Kidney capillary endothelial cell (primary cell): ENCODE measurements at places on chromosomes 2 and 18.

- no peak for DNase-seq
Measured at GRCh38 chr2:160984426-160985077, 175.7 kb upstream of the TANK start.

DNA sequence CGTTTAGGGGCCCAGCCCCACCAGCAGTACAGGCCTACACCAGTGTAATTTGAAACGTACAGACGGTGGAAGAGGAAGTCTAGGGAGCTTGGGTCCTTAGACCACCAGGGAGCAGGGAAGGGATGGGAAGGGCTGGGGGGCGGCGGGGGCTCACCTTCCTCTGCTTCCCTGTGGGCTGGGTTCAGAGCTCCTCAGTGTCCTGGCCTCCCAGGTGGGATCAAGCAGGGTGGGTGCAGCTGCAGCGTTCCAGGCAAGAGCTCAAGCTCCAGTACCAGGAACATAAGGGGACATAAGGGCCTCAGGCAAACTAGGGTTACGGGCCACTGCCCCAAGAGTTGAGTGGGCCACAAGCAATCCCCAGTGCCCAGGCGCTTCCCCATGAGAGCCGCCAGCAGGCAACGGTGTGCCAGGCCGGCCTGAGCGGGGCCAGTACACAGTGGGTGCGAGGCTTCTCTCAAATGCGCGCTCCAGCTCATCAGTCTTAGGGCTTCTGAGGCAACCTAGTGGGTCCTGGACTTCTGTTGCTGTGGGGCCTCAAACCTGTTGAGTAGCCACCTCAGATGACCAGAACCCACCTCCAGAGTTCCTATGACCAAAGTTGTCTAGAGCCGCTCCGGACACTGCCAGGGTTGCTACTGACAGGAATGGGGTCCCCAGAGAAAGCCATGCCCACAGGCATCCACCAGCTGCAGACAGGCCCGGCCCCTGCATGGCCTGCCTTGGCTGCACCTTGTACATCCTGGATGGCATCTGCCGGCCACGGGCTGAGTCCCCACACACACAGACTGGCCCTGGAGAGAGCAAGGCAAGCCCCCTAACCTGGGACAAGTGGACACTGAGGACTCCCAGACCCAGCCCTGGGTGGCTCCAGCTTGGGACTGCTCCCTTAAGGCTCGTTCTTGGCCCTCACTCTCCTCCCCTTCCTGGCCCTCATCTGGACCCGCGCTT is 5.2 kb downstream of the ANKRD23 start:
- DNase-seq, result no peak

DNA sequence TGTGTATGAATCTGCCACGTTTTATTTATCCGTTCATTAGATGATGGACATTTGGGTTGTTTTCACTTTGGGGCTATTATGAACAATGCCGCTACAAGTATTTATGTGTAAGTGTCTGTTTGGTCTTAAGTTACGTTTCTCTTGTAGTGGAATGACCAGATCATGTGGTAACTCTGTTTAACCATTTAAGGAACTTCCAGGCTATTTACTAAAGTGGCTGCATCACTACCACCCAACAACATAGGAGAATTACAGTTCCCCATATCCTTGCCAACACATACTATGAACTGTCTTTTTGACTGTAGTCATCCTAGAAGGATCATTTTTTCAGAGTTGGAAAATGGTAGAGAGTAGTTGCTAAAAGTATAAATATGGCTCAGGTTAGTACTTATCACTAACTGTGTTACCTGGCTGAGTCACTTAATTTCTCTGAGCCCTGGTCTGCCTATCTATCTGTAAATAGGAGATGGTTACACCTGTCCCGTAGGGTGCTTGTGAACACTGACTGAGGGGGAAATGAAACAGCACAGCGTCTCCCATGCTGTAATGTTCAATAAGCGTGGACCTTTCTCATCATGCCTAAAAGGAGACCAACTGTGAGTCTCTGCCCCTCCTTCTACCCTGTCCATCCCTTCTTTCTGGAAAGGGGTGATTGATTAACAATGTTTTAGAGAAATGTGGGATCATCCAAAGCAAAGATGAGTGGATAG is 103.1 kb downstream of the SH3RF3 start:
- DNase-seq, result no peak

DNA sequence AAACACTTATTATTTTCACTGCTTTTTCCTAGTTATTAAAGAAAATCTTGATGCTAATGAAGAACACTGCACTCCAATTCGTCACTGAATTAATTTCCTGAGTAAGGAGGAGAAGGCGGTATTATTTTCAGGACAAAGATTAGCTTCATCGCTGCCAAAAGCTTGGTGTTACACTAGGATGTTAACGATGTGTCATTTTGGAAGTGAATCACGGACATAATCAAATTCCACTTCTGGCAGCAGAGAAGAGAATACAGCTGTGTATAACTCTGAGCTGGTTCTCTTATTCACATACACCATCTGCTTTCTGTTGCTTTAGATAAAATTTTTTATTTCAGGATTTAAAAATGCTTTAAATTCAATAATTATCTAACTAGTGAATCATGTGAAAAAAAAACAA is 74.1 kb downstream of the SCG2 start:
- DNase-seq, result no peak

DNA sequence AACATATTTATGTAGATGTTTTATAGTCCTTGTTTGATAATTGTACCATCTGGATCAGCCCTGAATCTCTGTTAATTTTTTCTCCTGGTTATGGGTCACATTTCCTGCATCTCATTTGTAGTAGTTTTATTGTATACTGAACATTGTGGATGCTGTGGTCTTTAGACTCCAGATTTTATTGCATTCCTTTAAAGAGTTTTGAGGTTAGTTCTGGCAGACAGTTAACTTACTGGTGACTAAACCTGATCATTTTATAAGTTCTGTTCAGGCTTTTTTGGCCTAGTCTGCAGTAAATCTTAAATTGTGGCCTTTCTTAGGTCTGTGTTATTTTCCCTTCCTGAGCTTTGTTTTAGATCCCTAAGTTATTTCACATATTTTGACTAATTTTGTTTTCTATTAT is 84.3 kb downstream of the FANCL start:
- DNase-seq, result no peak

- DNase-seq, result no peak
Measured at GRCh38 chr2:10620481-10620880, 69.3 kb downstream of the NOL10 start.

- peak; percentile 57 for DNase-seq
Measured at GRCh38 chr2:145007093-145007959, 487.4 kb upstream of the ZEB2 start.

DNA sequence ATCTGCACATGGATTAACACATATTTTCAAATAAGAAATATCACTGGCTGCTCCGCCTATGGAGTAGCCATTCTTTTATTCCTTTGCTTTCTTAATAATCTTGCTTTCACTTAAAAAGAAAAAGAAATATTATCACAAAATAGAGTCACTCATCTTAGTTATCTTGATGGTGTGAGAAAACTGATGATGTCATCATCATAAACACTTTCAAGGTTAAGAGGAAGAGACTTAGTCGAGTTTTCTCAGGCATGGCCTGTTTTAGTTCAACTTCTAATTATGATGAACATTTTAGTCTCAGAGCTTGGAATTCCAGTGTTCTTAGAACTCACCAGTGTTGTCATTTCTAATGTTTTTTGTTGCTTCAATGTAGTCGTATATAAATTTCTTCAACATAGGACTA is 506.1 kb downstream of the PTPRM start:
- no peak for DNase-seq

- no peak for DNase-seq
Measured at GRCh38 chr2:91477731-91478672, 2786.5 kb downstream of the RPIA start.

DNA sequence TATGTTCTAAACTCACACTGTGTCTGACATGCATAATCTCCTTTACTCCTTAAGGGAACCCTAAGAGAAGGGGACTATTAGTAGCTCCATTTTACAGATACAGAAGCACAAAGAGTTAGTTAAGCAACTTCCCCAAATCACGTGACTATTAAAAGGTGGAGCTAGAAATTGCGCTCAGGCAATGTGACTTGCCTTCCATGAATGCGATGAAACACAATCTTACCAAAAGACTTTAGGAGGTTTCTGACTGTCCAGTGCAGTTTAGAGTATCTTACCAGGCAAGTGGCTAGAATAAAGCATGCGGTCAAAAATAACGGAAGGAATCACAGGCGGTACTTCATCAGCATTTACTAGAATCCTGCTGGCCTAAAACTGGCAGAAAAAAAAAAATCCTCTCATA is 70.4 kb downstream of the ZNF521 start:
- no peak for DNase-seq

GRCh38 chr2:15517793-15518192 is 43.3 kb downstream of the NBAS start:
- DNase-seq, result no peak

GRCh38 chr2:28908172-28908571 is 13.7 kb downstream of the WDR43 start:
- DNase-seq, result no peak

GRCh38 chr2:156909983-156910382 is 347.5 kb upstream of the GALNT5 start:
- no peak for DNase-seq

DNA sequence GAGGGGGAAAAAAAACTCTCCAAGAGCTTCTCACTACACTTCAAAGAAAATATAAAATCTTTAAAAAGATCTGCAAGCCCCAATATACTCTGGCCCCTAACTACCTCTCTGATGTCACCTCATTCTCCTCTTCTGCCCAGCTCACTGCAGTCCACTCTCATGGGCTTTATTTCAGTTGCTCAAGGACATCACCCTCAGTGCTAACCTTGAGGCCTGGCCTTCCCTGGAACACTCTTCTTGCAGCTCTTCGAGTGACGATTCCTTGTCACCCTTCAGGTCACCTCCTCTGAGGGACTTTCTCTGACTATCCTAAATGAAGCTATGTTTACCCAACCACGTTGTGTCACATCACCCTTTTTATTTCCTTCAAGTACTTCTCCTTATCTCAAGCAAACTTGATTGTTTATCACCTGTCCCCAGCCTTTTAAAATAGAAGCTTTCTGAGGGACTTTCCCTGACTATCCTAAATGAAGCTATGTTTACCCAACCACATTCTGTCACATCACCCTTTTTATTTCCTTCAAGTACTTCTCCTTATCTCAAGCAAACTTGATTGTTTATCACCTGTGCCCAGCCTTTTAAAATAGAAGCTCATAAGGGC is 10.4 kb downstream of the RTTN start:
- no peak for DNase-seq

- no peak for DNase-seq
Measured at GRCh38 chr2:108385411-108386071, 7.8 kb downstream of the SULT1C4 start.

- no peak for DNase-seq
Measured at GRCh38 chr2:156196031-156196430, 136.5 kb downstream of the NR4A2 start.

- DNase-seq, result no peak
Measured at GRCh38 chr2:64223055-64223454, 78.8 kb upstream of the PELI1 start.

GRCh38 chr18:3037423-3037915 is 24.5 kb upstream of the LPIN2 start:
- peak; percentile 70 for DNase-seq

DNA sequence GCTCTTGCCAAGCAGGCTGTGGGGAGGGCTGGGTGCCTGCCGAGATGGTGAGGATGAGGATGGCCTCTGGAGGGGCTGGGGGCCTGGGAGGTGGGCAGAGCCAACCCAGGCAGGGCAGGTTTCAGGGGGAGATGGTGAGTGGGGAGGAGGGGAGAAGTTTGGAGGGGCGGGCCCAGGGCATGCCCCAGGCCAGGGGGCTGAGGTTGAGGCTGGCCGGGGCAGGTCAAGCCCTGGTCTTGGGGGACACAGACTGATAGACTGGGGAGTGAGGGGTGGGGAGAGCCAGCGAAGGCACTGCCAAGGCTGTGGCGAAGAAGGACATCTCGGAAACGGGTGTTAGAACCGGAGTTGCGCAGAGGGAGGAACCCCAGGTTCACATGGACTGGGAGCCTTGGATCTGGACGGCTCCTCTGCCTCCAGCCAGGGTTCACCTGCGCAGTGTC is 12.6 kb downstream of the CAPN10 start:
- DNase-seq, result no peak

- no peak for DNase-seq
Measured at GRCh38 chr2:127128445-127128904, 21.5 kb upstream of the BIN1 start.

GRCh38 chr2:201949181-201949926 is 84.3 kb upstream of the FZD7 start:
- no peak for DNase-seq

DNA sequence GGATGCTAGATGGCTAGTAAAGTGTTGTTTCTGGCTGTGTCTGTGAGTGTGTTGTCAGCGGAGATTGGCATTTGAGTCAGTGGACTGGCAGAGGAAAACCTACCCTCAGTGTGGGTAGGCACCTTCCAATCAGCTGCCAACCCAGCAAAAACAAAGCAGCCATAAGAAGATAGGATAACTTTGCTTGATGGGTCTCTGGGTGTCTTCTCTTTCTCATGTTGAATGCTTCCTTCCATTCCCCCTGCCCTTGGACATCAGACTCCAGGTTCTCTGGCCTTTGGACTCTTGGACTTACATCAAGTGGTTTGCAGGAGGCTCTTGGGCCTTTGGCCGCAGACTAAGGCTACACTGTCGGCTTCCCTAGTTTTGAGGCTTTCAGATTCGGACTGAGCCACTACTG is 429.0 kb upstream of the ZNF804A start:
- no peak for DNase-seq

DNA sequence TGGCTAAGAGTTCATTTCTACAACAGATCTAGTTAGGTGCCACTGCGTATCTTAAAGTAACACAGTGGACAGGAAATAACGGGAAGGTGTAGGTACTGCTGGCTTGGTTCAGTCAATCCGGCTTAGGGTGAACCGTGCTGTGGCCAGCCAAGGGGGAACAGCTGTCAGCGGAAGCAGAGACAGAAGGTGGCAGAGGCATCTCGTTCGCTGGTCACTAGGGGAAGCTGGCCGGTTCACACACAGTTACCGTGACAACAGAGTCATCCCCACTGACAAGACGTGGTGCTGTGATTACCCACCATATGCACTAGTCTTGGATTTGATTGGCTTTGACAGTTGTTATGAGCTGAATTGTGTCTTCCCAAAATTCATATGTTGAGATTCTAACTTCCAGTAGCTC is 58.8 kb upstream of the HDAC4 start:
- no peak for DNase-seq

GRCh38 chr2:186835628-186836027 is 13.3 kb downstream of the ZSWIM2 start:
- no peak for DNase-seq

DNA sequence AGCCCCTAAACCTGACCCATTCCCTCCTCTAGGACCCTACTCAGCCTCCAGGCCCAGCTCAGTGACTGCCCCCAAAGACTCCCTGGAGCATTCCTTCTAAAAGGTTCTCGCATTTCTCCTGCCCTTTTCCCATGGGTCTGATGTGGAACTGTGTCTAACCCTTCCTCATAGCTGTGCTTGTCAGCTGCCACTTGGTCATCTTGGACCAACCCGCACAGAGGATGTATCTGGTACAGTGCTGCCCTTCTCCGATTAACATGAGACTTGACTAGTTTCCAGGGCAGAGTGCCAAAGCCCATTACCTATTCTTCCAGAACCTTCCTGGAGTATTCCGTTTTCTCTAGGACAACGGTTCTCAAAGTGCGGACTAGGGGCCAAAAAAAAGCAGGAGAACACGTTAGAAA is 518 bp upstream of the NFU1 start:
- DNase-seq, result no peak

- no peak for DNase-seq
Measured at GRCh38 chr18:69528435-69528834, 127.7 kb downstream of the DOK6 start.

- no peak for DNase-seq
Measured at GRCh38 chr18:46920067-46920466, 2.7 kb downstream of the KATNAL2 start.

- no peak for DNase-seq
Measured at GRCh38 chr2:76760367-76760704, 761.8 kb downstream of the LRRTM4 start.

GRCh38 chr2:233063269-233063975 is 3.3 kb downstream of the INPP5D start:
- no peak for DNase-seq
